ENCODE measurements at places on chromosomes 12 and 14.

DNA sequence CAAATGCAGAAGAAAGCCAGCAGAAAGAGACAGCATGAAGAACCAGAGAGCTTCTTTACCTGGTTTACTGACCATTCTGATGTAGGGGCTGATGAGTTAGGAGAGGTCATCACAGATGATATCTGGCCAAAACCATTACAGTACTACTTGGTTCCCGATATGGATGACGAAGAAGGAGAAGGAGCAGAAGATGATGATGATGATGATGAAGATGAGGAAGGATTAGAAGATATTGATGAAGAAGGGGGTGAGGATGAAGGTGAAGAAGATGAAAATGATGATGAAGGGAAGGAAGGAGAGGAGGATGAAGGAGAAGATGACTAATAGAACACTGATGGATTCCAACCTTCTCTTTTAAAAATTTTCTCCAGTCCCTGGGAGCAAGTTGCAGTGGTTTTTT is 178.2 kb upstream of the CRY1 start:
- DNase-seq: no peak

DNA sequence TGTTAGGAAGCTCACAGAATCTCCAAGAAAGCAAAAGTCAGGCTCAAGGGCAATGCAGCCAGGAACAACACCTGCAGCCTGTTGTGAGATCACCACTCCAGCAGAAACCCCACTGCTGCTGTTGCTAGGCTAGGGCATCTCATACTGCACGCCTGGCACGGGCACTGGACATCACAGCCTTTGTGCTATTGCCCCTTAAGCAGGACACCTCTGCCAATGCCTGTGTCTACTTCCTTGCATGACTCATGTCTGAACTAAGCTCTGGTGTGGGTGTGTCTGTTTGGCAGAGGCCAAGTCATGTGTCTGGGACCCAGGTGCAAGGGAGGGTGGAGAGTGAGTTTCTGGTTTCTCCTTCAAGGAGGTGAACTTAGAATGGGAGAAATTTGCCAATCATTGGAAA is 10.0 kb upstream of the DDX47 start:
- DNase-seq: peak; percentile 51

GRCh38 chr12:105674871-105675699 is 344.6 kb downstream of the C12orf75 start:
- DNase-seq: no peak

GRCh38 chr12:11656550-11656949 is 7.1 kb downstream of the ETV6 start:
- DNase-seq: no peak

- DNase-seq: no peak
Observed at GRCh38 chr14:32710231-32710671, 228.4 kb upstream of the NPAS3 start.

DNA sequence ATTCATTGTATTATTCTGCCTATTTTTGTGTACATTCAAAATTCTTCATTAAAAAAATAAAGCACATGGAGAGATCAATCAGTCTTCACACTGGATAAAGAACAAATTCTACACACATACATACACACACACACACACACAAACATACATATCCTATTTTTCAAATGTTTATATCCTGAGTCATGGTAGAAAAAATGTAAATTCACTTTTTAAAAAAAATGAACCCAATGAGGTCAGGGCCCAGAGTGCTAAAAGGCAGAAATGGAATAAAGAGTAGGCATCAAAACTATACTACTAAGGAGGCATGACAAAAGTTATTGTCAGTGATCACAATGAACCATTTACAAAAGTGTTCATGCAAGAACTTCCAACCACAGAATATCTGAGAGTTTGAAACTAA is 17.3 kb downstream of the GALC start:
- DNase-seq: no peak

- no peak for DNase-seq
Observed at GRCh38 chr14:54933006-54933405, 30.4 kb upstream of the GCH1 start.

GRCh38 chr12:69837657-69838415 is 12.8 kb downstream of the MYRFL start:
- DNase-seq: no peak

DNA sequence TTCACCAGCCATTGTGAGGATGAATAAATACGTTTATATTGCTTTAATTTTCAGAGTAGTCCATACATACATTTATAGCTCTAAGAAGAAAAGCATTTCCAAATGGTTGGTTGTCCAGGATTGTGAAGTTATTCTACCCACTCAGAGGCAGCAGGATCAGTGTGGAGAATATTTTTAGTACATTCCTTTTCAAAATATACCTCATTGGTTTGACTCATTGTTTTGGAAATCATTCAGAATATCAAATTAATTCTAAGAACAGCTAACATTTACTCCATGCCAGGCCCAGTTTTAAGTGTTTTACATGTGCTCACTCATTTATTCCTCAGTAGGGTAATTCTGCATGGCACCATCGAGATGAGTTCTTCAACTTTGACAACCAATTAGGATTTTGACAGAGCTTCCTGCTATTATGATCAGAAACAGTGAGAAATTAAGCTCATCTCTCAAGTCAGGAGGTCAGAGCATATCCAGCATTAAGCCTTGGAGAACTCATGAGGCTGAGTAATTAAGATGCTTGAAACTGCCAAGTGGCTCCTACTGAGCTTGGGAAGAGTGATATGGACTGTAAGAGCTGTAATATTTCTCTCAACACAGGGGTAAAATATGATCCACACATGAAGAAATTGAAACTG is 153.3 kb upstream of the CLEC14A start:
- DNase-seq: no peak

DNA sequence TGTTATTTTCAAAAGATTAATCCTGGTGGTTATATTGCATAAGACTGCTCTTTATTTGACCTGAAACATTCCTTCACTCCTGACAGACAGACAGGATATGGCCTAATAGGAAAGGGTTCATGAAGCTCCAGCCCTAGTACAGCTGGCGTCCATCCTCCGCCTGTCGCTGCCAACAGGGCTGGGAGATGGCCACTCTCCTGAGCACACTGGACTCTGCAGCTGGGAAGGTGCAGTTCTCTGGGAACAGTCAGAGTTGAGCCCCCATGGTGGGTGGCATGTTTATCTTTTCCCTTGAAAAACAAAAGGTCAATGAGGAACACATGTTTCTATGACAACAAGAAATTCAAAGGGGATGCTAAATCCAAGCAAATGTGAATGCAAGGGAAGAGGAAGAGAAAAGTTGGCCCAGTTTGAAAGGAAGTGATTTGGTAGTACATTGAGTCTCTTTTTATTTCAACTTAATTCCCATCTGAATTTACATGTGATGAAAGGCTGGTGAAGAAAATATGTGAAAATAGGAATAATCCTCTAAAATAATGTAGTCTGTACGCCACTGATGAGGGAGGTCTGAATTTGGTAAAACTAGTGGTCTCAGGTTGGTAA is 89.9 kb upstream of the DCN start:
- DNase-seq: no peak

GRCh38 chr14:51382506-51382905 is 142.5 kb downstream of the TMX1 start:
- no peak for DNase-seq

DNA sequence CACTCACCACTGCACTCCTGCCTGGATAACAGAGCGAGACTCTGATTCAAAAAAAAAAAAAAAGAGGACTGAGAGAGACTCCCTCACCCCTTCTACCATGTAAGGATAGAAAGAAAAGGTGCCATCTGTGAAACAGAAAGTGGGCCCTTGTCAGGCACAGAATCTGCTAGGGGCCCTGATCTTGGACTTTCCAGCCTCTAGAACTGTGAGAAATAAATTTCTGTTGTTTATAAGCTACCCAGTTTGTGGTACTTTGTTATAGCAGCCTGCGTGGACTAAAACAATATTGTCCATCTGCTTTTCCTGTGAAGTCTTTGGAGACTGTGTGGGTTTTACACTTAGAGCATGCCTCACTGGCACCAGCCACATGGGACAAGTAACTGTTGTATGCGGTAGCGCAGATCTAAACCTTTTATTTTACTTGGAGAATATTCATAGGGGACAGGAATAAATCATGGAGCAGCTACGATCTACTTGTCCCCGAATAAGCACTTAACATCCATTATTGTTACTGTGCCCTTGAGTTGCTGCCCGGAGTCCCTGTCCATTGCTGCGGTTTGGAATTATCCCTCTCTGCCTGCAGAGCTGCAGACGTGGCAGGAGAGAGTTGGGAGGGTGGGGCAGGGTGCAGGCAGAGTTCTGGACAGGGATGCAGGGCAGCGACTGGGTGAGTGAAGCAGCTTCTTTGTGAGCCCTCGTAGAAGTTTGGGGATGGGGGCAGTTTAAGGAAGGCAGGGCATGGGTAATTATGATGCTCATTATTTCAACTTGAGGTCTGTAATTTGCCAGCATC is 52.4 kb upstream of the STON2 start:
- DNase-seq: no peak

DNA sequence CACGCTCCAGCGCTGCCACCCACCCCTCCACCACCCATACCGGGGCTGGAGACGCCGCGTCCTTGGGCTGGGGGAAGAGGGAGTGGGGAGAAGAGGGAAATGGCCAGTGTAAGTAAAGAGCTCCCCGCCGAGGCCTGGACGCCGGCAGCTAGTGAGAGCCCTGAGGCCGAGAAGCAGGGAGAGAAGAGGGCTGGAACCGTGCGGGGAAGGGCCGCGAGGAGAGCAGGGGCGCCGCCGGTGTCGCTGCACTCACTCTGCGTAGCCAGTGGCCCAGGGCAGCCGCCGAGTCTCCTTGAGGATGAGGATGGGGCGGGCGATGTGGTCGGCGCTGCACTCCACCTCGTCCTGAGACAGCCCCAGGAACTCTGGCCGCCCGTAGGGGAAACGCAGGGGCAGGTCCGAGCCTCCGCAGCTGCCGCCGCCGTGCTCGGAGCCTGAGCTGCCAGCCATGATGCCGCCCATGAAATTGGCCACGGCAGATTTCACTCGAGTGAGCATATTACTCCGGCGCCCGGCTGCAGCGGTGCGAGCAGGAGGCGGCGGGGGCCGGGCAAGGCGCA is 631 bp downstream of the PPM1H start:
- peak; percentile 26 for DNase-seq

DNA sequence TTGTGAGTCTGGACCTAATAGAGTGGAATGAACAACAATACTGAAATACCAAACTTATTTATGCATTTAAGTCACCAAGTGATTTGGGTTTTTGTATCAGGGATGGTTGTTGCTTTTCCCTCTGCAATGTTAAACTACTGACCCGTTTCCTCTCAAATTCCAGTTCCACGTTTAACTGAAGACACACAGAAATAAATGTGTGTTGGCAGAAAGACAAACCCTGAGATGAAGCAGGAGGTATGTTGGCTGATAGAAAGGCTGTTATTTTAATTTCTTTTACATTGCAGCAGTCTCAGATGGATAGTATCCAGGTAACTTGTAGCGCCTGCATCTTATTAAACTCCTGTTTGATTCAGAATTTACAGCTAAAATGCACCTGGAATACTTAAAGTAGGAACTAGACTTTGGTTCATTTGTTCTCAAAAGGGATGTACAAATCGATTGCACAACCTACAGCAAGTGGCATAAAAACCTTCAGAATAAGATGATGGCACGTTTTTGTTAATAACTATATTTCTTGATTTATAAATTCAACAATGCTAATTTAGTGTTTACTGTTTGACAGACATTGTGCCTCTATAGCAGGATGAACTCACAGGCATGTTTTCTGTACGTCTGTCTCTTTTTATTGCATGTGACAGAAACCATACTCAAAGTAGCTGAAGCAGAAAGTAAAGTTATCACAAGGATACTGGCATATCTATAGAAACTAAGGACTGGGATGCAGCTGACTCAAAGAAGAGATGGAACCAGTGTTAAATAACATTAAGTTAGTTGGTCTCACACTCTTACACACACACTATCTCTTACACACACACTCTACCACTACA is 405.7 kb downstream of the ZFP36L1 start:
- no peak for DNase-seq

DNA sequence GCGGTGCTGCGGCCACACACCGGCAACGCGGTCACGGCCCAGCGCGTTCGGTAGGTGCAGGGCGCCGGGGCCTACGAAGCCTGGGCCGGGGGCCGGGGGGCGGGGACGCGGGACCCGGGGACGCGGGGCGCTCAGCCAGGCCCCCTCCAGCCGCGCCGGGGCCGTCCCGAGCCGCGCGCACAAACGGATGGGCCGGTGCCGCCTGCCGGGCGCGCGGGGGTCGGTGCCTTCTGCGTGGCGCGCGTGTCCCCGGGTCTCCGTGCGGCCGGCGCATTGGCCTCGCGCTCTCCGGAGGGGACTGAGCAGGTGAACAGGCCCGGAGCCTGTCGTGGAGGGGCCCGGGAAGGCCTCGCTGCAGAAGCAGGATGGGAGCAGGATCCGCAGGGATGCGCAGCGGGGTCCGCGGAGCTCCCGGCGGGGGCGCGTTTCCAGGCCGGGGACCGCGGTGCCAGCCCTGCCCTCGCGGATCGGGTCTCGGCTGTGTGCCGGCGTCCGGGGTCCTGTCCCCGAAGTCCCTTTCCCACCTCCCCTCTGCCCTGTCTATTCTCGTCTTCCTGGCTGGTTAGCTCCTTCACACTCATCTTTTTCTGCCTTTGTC is 421 bp downstream of the GLT1D1 start:
- DNase-seq: no peak

- peak; percentile 14 for DNase-seq
Observed at GRCh38 chr14:96098309-96098998, 59.3 kb downstream of the C14orf132 start.

DNA sequence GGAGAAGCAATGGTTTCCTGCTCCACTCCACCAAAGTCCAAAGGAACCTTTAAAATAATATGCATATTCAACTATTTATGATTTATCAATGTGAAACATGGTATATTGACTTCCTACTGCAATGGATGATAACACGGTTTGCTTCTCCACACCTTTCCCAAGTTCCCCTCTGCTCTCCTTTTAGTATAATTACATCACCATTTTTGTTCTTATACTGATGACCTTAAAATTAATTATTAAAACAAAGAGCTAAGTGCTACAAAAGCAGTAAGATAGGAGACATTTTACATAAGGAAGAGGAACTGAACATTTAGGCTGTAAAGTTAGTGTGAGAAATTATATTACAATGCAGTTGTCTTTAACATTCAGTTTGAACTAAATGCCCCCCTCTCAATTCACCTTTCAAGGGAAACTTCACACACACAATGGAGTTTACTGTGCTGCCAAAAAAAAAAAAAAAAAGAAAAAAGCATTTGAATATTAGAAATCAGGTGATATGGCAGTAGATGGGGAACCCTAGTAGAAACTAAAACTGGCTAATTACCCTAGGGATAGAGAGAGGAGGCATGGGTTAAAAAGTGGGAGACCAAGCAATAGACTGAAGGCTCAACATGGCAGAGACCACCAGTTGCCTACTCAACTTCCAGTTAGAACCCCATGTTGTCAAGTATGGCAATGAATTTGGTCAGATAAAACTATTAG is 37.1 kb upstream of the STK38L start:
- DNase-seq: no peak

- DNase-seq: no peak
Observed at GRCh38 chr12:66380769-66381535, 78.7 kb downstream of the HELB start.

GRCh38 chr12:92075425-92075914 is 70.2 kb downstream of the BTG1 start:
- DNase-seq: no peak

- no peak for DNase-seq
Observed at GRCh38 chr14:90676912-90677311, 139.3 kb downstream of the TTC7B start.

GRCh38 chr14:50823051-50823761 is 7.8 kb downstream of the NIN start:
- peak; percentile 29 for DNase-seq

GRCh38 chr12:114190971-114191370 is 215.0 kb downstream of the TBX5 start:
- DNase-seq: no peak

GRCh38 chr12:130444986-130445385 is 107.3 kb downstream of the PIWIL1 start:
- no peak for DNase-seq
